ENCODE measurements at places on chromosomes 4 and X.

- no peak for DNase-seq
Observed at GRCh38 chr4:33086331-33086925, 2366.3 kb downstream of the PCDH7 start.

DNA sequence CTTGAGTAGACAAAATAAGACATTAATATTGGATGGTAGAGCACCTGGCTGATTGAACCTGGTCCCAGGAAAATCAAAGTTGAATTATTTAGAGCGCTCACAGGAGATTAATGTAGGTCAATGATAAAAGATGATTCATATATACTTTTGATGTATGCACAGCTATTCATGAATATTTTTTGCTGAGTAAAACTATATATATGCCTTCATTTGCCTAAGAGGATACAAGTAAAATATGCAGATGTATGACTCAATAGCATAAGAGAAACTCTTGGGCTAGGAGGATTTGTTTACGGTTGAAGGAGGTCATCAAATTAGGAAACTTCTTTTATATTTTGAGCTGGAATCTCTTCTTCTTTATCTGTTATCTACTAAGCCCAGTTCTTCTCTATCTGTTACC lies 202.7 kb upstream of the HS3ST1 start:
- no peak for DNase-seq

GRCh38 chrX:36983831-36984230 lies 24.3 kb upstream of the FAM47C start:
- DNase-seq = no peak

GRCh38 chrX:55210931-55211677 lies 9.0 kb upstream of the PAGE5 start:
- no peak for DNase-seq

DNA sequence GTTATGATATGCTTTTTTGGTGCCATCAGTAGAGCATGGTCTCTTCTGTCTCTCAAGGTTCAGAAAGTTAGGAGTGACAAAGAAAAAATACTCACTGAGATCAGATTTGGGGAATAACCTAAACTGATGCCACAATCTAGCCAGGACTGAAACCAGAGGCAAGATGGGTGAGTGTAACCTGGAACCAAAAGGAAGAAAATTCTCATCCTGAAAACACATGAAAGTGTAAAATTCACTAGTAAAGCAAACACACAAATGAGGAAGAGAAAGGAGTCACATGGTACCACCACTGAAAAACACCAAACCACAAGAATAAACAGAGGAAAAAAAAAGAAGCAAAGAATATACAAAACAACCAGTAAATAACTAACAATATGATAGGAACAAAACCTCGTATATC lies 96.4 kb downstream of the ANXA10 start:
- DNase-seq = no peak

GRCh38 chr4:38866973-38867477 lies 581 bp upstream of the FAM114A1 start:
- DNase-seq = no peak

GRCh38 chr4:79121223-79121622 lies 182.0 kb upstream of the PAQR3 start:
- no peak for DNase-seq

- DNase-seq = peak; percentile 68
Observed at GRCh38 chrX:153539171-153539978, 21.9 kb downstream of the ATP2B3 start.

DNA sequence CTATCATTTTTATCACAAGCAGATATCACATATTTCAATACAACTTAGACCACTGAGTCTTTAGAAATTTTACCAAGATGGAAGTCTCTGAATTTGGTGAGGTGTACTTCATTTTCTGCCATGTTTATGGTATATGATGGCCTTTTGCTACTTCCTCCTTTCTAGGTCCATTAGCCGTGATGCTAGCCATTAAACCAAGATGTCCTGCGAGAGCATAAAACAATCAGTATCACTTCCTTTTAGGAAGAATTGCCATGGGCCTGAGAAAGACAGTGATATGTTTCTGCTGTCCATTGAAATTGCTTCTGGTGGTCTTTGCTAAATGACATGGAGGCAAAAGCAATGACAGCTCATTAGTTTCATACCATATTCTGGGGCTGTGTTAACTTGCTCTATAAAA lies 1851.7 kb upstream of the IGFBP7 start:
- no peak for DNase-seq

DNA sequence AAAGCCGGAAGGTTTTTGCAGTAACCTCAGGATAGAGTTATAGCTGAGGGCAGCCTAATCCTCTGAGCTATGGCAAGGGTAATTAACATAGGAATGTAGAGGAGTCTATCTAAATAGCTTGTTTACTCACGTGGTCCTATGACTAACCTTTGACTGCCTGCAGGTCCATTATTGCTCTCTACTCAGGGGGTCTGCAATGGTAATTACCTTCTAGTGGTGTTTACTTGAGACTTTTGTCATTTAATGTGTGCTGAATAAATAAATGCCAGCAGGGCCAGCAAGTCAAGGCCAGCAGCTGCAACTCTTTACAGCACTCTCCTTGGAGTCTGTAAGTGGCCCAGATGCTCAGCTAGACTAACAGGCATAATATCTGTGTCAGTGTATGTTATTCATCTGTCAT lies 212.7 kb upstream of the FMR1 start:
- DNase-seq = no peak

- no peak for DNase-seq
Observed at GRCh38 chr4:148215202-148215601, 227.0 kb downstream of the NR3C2 start.

DNA sequence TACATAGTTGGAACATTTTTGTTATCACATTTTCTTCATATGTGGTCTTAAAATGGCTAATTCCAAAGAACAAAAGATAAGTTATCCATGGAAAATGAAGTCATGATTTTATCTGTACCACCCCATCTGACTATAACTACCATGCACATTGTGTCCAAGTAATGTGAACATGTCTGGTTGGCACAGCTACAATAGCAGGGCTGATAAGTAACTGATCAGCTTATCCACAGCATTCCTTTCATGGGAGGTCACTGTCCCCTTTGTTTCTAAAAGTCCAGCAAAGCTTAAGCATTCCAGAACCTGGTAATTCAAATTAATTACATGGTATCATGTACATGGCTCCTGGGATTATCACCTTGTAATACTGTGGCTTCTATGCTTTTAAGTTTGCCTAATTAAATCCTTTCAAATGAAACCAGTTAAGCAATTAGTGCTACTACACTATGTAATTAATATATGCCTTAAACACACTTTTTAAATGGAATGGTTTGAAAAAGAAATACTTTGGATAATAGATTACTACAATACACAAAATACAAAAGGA lies 21.1 kb upstream of the SORBS2 start:
- DNase-seq = no peak

- no peak for DNase-seq
Observed at GRCh38 chrX:134883137-134883700, 107.6 kb upstream of the SMIM10 start.

GRCh38 chr4:149790172-149790907 lies 25.3 kb downstream of the IQCM start:
- peak; percentile 1 for DNase-seq

DNA sequence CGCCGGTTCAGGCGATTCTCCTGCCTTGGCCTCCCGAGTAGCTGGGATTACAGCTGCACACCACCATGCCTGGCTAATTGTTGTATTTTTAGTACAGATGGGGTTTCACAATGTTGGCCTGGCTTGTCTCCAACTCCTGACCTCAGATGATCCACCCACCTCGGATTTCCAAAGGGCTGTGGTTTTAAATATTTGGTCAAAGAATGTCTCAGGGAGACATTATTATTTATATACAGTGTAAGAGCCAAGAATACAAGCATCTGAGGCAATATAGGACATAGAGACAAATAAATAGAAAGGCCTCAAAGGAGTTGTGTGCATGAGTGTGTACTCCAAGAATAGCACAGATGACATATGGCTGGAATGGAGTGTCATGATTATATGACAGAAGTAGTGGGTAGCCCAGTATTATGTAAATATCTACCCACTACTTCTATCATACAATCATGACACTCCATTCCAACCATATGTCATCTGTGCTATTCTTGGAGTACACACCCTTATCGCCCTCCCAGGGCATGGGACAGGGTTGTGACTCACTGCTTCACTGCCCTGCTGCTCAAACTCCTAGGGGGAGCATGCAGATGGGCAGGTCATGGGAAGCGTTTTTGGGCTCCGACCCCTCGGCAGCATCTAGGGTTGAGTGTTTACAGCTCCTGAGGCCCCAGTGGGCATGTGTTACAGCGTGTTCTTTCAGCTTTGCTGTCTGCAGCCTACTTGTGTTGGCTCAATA lies 1649.8 kb upstream of the PCDH10 start:
- peak; percentile 1 for DNase-seq

- DNase-seq = no peak
Observed at GRCh38 chr4:46219872-46220271, 96.0 kb upstream of the GABRG1 start.

- DNase-seq = no peak
Observed at GRCh38 chr4:145716661-145717200, 36.8 kb downstream of the C4orf51 start.

GRCh38 chr4:74096265-74096980 lies 2.6 kb downstream of the CXCL2 start:
- no peak for DNase-seq

DNA sequence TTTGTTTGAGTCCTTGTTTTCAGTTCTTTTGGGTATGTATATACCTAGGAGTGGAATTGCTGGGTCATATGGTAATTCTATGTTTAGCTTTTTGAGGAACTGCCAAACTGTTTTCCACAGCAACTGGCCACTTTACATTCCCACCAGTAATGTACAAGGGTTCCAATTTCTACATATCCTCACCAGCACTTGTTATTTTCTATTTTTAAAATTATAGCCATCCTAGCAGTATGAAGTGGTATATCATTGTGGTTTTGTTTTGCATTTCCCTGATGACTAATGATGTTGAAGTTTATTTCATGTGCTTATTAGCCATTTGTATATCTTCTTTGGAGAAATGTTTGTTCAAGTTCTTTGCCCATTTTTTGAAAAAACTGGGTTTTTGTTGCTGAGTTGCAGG lies 39.6 kb downstream of the TMEM164 start:
- DNase-seq = peak; percentile 24

DNA sequence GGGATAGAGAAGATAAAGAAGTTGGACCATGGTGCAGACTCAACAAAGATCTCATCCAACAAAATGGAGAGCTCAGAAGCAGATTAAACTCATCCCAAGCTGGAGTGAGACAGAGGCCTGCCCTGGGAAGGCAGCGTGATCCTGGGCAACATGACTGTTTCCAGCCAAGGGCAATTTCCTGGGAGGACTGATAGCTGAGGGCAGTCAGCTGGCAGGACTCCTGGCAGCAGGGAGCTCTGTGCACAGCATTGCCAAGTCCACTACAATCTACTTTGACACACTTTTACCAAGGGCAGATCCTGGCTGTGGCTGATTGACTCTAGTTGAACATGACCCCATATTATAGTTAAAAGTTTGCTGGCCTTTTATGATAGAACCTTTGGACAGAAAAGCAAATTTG lies 357.3 kb upstream of the RASGEF1B start:
- DNase-seq = no peak

DNA sequence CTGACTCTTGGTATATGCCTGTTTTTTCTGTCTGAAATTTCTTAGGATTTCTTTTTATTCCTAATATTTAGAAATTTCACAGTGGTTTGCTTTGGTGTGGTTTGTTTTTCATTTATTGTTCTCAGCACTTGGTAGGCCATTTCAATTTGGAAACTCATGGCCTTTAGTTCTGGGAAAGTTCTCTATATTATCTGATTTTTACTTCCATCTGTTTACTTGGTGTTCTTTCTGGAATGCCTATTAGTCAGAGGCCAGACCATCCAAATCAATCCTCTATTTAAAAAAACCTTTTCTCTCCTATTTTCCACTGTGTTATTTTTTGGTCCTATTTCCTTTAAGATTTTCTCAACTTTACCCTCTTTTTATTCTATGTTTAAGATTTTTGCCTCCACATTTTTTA lies 188.1 kb upstream of the SFRP2 start:
- no peak for DNase-seq

DNA sequence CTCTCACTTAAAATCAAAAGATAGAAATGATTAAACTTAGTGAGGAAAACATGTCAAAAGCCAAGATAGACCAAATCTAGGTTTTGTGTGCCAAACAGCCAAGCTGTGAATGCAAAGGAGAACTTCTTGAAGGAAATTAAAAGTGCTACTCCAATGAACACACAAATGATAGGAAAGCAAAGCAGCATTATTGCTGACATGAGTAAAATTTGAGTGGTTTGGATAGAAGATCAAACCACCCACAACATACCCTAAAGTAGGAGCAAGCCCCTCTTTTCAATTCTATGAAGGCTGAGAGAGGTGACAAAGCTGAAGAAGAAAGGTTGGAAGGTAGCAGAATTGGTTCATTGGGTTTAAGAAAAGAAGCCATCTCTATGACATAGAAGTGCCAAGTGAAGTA lies 56.8 kb downstream of the SLC39A8 start:
- DNase-seq = no peak

DNA sequence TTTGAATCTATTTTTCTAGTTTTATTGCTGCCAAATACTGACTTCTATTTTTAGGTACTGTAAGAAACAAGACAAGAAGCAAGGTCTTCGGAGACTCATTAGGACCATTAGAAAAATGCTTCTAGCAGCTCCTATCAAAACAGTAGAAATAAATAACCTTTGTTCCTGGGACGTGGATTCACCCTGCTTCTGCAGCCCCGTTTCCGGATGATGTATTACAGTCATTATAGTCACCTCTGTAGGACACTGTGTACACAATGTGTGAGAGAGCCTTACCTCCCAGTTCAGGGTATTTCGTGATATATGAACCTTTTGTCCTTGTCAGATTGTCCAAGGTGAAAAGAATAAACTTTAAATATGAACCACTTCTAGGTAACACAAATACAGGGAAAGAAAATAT lies 484.0 kb upstream of the TECRL start:
- DNase-seq = no peak

DNA sequence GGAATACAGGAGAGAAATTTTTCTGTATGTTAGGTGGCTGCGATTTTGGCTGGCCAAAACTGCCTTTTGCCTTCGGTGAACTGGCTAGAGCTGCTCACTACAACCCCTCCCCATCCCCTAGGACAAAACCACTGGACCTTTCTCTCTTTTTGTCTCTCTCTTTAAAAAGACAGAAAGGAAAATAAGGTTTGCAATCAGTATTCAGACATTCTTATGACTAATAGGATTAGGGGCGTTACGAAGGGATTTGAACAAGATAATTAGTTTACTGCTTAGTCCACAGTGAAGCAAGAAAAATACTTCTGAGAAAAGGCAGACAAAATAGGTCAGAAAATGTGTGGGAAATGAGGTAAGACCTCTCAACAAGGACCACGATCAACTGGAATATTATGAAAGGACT lies 180.4 kb downstream of the SLIT2 start:
- DNase-seq = no peak

GRCh38 chr4:85866508-85866907 lies 391.6 kb downstream of the ARHGAP24 start:
- DNase-seq = no peak

- no peak for DNase-seq
Observed at GRCh38 chrX:33892670-33893069, 239.4 kb downstream of the FAM47A start.
